ENCODE measurements at places on chromosomes 16 and 17. TPM values are rescaled to one million over a fixed set of nuclear protein-coding genes. Genes with fewer than 3 reads are reported as not detected.

Gene SLC26A11
- total RNA-seq: 18.8 TPM

Gene ABCA6
- total RNA-seq: 0.58 TPM

Gene RUNDC3A
- 0.82 TPM for total RNA-seq

Gene TLCD3B
- total RNA-seq: not detected

Gene FNDC8
- not detected for total RNA-seq

Gene VAT1L
- 6.4 TPM for total RNA-seq

Gene ZSCAN10
- total RNA-seq: not detected

Gene KRTAP2-3
- 1.8 TPM for total RNA-seq

Gene NTN1
- total RNA-seq: 0.82 TPM

Gene C16orf86
- total RNA-seq: 4.9 TPM

Gene ELMO3
- 0.53 TPM for total RNA-seq

Gene NXPH3
- total RNA-seq: 0.63 TPM

Gene GRIN2C
- total RNA-seq: not detected

Gene SDK2
- total RNA-seq: 1.4 TPM

Gene CETP
- 27.1 TPM for total RNA-seq

Gene TRPV3
- total RNA-seq: 0.06 TPM

Gene TBX2
- total RNA-seq: 3.6 TPM
